ENCODE measurements at places on chromosomes 4 and X.

DNA sequence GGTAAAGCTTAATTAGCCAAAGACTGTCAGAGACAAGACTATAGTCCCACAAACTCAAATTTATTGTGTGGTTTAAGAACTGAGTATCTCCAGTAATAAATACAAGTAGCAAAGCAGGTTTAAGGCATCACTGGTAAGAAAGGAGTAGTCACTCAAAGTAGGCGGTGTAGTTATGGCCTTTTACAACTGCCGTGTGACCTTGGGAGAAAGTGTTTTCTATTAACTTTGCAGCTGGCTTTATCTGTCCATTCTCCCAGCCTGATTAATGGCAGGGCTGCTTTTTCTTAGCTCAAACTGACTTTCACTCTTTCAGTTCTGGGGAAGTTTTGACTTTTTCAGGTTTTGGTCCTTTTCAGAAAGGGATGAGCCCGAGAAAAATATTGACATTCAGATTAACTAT lies 7.4 kb upstream of the PAK3 start:
- no peaks in the 10 kb centered on the region for H3K4me1 ChIP-seq
- DNase-seq, result no peak
- H3K36me3 ChIP-seq, result no peaks in the 10 kb centered on the region
- H3K4me3 ChIP-seq, result no peak overlapping the region

DNA sequence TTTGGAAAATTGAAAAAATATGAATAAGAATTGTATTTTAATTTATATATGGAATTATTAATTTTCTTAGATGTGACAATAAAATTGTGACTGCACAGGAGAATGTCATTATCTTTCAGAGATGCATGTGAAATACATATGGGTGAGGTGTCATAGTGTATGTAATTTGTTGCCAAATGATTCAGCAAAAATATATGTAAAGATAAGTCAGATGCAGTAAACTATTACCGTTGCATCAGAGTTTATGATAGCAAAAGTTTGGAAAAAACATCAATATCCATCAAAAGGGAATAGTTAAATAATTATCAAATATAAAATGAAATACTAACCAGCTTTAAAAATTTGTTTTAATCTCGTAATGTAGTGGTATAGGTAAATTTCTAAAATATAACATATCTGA lies 10.4 kb upstream of the SLC7A11 start:
- no peak for DNase-seq
- H3K4me1 ChIP-seq, result no peaks in the 10 kb centered on the region
- H3K36me3 ChIP-seq, result no peaks in the 10 kb centered on the region
- H3K27ac ChIP-seq, result no peak overlapping the region

- no peak for DNase-seq
- no peak overlapping the region for H3K4me3 ChIP-seq
- H3K27me3 ChIP-seq, result no peaks in the 10 kb centered on the region
- no peaks in the 10 kb centered on the region for H3K36me3 ChIP-seq
Measured at GRCh38 chr4:139795527-139796314, 130.1 kb downstream of the MGST2 start.

DNA sequence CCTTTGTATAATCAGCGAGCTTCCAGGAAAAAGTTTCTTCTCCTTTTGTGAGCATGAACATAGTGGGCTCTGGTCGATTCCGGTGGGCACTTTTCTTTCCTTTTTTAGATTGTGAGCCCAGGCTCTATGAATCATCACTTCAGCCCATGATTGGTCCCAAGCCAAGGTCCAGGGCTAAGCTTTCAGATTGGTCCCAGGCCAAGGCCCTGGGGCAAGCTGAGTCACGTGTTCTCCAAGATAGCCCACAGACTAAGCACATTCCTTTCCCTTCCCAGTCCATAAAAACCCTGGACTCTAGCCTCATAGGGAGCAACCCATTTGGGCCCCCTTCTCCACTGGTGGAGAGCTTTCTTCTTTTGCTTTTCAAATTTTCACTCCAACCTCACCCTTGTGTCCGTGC lies 430.5 kb downstream of the NAP1L3 start:
- H3K36me3 ChIP-seq, result no peaks in the 10 kb centered on the region
- H3K4me1 ChIP-seq, result no peaks in the 10 kb centered on the region
- no peak overlapping the region for H3K4me3 ChIP-seq

- peak overlapping the region; percentile 87 for H3K4me3 ChIP-seq
- no peaks in the 10 kb centered on the region for H3K27me3 ChIP-seq
- H3K27ac ChIP-seq, result peak overlapping the region; percentile 96
- no peaks in the 10 kb centered on the region for H3K36me3 ChIP-seq
Measured at GRCh38 chr4:186724058-186724863, 605 bp upstream of the FAT1 start.

DNA sequence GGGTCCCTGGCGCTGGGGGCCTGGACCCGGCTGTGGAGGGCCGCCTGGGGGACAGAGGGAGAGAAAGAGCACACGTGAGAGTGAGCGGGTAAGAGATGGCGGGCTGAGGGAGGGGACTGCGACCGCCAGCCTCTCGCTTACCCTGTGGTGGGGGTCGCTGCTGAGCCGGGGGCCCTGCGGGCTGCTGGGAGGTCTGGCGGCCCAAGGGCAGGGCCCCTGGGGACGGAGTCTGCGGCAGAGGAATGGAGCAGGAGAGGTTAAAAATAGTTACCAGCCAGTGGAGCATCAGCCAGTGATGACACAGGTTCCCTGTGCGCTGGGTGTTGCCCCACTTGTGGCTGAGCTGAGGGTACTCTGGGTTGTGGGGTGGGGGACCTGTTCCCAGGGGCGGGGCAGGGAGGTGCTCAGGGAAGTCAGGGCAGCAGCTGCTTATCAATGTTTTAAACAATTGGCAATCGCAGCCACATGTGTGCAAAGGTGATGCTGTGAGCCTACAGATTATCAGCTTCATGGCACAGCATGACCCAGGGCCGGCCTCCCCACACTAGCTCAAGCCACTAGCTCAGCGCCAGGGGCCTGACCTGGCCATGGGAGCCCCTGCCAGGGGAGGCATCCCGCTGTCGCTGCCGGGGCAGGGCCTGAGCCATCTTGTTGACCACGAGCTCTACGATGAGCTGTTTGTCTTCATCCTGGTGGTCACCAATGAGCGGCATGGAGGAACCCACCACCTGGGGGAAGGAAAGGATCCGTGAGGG lies 7.5 kb upstream of the TIMP1 start:
- H3K36me3 ChIP-seq, result peaks cover 3% of the 10 kb centered on the region
- no peaks in the 10 kb centered on the region for H3K4me1 ChIP-seq
- peak overlapping the region; percentile 89 for H3K27ac ChIP-seq
- DNase-seq, result no peak
- H3K27me3 ChIP-seq, result no peaks in the 10 kb centered on the region
- peak overlapping the region; percentile 22 for H3K4me3 ChIP-seq

DNA sequence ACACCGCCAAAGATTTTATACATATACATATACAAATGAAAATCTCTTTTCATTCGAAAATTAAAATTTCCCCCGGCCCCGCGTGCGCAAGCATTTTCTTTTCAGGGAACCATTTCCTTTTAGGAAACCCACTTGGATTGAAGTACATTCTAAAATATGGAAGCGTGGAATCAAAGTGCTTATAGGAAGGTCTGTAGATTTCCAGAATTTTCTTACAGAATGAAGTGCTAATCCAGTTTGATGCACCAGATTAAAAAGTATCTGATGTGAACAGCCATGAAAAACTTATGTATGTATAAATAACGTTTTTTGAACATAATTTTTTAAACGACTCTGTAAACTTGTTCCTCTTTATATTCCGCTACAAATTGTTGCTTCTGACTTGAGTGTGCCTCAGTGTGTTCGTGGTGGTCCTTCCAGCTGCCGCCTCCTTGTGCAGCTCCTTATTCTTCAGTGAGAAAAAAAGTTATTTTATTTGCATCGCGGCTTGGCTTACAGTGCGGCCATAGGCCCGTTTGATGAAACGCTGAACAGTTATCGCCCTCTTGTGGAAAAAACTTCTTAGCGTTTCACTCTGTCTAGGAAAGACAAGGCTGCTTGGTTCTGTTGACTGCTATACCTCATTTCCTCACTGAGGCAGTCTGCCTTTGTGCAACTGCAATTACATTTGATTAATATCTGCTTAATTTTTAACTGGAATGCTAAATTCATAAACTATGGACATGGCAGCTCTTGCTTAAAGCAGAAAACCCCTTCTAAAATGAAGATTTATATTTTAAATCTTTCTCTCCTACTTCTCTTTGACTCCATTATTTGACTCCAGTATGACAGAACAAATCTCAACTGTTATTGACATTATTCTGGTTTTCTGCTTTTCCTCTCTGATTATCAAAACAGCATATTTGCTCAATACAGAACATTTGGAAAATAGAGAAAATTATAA lies 4.7 kb upstream of the NKX6-1 start:
- DNase-seq, result no peak
- H3K27me3 ChIP-seq, result peaks cover 83% of the 10 kb centered on the region
- H3K36me3 ChIP-seq, result no peaks in the 10 kb centered on the region
- H3K4me3 ChIP-seq, result no peak overlapping the region

GRCh38 chr4:70818921-70819320 lies 20.8 kb downstream of the GRSF1 start:
- no peaks in the 10 kb centered on the region for H3K4me1 ChIP-seq
- H3K27ac ChIP-seq, result no peak overlapping the region
- H3K36me3 ChIP-seq, result peaks cover 9% of the 10 kb centered on the region

DNA sequence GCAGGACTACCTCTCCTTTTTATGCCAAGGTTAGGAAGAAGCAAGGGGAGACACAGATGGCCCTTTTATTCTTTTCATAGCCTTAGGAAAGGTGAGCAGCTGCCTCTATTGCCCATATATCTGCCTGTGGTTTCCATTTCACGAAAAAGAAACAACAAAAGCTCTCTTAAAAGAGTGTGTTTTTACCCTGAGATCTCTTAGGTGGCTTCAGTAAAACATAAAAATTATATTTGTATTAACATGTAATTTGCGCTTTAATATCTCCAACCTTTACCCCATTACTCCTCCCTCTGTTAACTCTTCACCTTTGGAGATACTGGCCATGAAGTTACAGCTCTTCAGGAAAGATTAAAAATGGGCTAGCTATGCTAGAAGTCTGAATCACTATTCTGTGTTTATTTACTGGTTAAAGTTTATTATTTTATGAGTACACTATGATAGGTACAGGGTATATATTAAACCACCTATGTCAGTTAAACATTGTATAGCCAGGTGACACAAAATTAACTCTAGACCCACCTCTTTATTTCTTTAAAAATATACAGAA lies 15.0 kb upstream of the SULT1B1 start:
- DNase-seq, result no peak
- no peaks in the 10 kb centered on the region for H3K27me3 ChIP-seq
- H3K36me3 ChIP-seq, result no peaks in the 10 kb centered on the region
- no peaks in the 10 kb centered on the region for H3K4me1 ChIP-seq

- H3K4me1 ChIP-seq, result no peaks in the 10 kb centered on the region
- H3K36me3 ChIP-seq, result no peaks in the 10 kb centered on the region
- no peak overlapping the region for H3K4me3 ChIP-seq
- DNase-seq, result no peak
Measured at GRCh38 chr4:77636902-77637301, 31.3 kb downstream of the CXCL13 start.

GRCh38 chr4:26321373-26322221 lies 783 bp downstream of the RBPJ start:
- no peaks in the 10 kb centered on the region for H3K4me1 ChIP-seq
- H3K27me3 ChIP-seq, result no peaks in the 10 kb centered on the region
- H3K27ac ChIP-seq, result peak overlapping the region; percentile 97

DNA sequence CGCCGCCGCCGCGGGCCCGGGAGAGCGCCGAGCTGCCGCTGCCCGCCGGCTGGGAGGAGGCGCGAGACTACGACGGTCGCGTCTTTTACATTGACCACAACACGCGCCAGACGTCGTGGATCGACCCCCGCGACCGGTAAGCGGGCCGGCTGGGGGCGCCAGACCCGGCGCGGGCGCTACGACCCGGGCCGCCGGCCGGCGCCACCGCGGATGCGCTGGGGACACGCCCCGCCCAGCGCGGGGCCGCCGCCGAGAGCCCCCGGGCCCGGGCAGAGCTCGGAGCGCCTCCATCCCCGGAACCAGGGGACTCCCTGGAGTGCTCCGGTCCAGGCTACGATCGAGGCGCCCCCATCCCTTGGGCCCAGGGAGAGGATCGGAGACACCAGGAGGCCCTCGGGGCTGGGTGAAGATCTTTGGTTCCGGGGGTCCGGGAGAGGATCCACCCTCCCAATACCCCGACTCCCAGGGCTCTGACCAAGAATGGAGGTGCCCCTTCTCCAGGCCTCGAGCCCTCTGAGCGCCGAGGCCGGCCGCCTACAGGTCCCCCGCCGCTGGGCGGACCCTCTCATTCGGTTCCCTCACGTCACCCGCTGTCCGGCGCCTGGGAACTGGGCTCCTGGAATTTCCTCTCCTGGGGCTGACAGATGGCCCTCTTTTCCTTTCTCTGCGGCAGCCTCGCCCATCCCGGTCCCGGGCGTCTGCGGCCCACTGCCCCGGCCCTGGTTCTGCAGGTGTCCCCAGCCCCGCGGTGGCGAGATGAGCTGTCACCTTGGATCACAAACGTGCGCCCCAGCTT lies 48.8 kb downstream of the CLDN34 start:
- H3K27me3 ChIP-seq, result peaks cover 21% of the 10 kb centered on the region
- H3K27ac ChIP-seq, result peak overlapping the region; percentile 93
- H3K4me1 ChIP-seq, result no peaks in the 10 kb centered on the region
- H3K36me3 ChIP-seq, result no peaks in the 10 kb centered on the region
- DNase-seq, result peak; percentile 20
- H3K4me3 ChIP-seq, result peak overlapping the region; percentile 59

- no peak overlapping the region for H3K4me3 ChIP-seq
- no peak for DNase-seq
- no peaks in the 10 kb centered on the region for H3K27me3 ChIP-seq
- H3K27ac ChIP-seq, result no peak overlapping the region
- H3K4me1 ChIP-seq, result no peaks in the 10 kb centered on the region
Measured at GRCh38 chrX:37060999-37061398, 52.8 kb downstream of the FAM47C start.

DNA sequence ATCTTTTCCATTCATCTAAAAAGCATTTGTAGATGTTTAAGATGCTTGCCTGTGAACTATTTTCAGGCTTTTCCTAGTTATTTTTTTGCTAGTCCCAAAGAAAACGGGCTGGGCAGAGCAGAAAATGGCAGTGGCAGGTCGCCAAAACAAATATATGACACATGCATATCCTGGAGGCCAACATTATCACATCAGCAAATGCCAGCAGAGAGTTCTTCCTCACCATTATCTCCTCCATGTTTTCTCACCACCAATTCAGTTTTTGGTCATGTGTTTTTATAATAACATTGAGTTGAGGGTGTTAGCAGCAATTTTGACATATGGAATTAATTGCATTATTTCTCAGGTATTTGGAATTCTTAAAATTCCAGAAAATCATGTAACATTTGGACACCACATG lies 97.9 kb upstream of the EOLA2 start:
- H3K27me3 ChIP-seq, result peaks cover 2% of the 10 kb centered on the region
- H3K4me3 ChIP-seq, result no peak overlapping the region
- no peaks in the 10 kb centered on the region for H3K4me1 ChIP-seq
- H3K36me3 ChIP-seq, result no peaks in the 10 kb centered on the region

- H3K4me3 ChIP-seq, result no peak overlapping the region
- no peaks in the 10 kb centered on the region for H3K27me3 ChIP-seq
- no peaks in the 10 kb centered on the region for H3K36me3 ChIP-seq
Measured at GRCh38 chr4:68250151-68250930, 4.8 kb upstream of the TMPRSS11B start.

DNA sequence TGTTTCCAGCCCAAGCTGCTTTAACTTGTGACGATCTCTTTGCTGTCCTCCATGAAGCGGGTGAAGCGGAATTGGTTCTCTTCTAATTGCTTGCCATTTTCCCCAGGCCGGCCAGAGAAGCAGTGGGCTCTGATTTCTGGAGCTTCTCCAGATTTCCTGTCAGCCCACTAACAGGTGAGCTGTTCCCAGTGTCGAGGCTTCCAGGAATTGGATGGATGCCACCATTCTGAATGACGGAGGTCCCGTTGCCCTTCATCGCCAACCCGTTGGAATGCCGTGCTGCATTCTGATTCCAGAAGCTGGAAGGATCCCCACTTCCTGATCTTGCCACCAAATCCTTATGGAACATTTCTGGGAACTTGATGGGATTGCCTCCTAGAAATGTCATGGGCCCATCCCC lies 31.0 kb downstream of the PAGE1 start:
- no peak overlapping the region for H3K27ac ChIP-seq
- H3K4me1 ChIP-seq, result no peaks in the 10 kb centered on the region
- no peak overlapping the region for H3K4me3 ChIP-seq
- no peaks in the 10 kb centered on the region for H3K27me3 ChIP-seq
